Keratinocyte (primary cell): ENCODE measurements at places on chromosomes 7 and 10.

- DNase-seq: no peak
Observed at GRCh38 chr7:43372676-43373355, 210.1 kb upstream of the STK17A start.

DNA sequence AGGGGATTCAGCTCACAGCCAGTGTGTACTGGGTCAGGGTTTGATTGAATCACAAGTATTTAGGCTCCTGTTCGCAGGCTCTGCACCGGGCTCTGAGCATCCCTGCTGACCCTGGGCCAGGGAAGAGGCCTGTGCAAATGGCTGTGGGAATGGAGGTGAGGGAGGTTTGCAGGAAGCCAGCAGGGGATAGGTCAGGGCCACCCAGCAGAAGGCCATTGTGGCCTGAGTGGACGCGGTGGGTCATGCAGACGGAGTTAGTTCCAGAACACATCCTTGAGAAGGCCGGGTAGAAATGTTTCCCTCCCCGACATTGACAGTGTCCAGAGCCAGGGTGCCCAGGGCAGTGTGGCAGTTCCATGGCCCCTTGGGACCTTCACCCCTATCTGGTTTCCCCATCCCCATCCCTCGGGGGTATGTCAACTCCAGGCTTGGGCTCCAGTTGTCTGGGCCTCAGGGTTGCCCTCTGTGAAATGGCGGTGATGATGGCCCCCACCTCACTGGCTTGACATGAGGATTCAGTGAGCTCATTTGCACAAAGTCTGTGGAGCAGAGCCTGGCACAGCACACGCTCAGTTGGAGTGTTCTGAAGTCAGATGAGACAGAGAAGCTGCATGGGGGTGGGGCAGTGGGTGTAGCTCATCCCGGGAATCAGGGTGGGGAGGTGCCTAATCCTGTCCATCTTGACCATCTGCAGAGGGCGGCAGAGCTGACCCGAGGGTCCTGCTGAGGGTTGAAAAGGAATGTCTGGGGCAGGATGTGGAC, 107.6 kb downstream of the ADCY1 start:
- no peak for DNase-seq

DNA sequence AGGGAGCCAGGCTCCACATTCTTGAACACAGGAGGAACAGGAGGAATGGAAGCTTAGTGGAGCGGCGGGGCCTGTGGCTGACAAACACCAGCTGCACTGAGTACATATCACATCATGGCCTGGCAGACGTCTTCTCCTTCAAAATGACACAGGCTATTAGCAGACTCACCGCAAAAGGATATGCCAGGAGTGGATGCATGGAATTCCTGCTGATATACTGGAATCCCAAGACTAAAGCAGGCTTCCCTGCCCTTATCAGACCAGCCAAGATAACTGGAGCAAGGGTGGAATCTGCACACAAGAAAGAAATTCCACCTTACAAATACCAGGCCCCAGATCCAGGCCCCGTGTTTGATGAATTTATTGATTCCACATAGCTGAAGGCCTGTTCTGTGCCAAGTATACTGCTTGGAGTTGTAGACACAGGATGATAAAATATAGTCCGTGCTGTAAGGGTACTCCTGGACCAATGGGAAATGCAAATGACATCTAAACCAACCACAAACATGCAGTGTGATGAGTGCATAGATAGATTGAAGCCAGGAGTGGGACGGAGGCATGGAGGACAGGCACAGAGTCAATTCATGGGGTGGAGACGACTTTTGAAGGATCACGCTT, 480.5 kb upstream of the ZMIZ1 start:
- DNase-seq: no peak

GRCh38 chr7:127550247-127550646, 35.1 kb downstream of the GCC1 start:
- no peak for DNase-seq

GRCh38 chr10:110052916-110053315, 45.1 kb downstream of the ADD3 start:
- DNase-seq: no peak

- DNase-seq: no peak
Observed at GRCh38 chr10:69451209-69451783, at the start of gene TSPAN15. TSPAN15 (plus strand) TSS chr10:69451465; CDS start chr10:69451595, 130 bp downstream.

DNA sequence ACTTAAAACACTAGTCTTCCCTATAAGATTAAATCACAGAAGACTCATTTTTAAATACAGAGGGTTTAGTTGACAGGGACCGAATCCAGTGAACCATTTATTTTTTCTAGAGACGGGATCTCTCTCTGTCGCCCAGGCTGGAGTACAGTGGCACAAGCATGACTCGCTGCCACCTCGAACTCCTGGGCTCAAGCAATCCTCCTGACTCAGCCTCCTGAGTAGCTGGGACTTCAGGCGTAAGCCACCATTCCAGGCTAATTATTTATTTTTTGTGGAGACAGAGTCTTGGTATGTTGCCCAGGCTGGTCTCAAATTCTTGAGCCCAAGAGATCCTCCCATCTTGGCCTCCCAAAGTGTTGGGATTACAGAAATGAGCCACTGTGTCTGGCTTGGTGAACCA, 20.9 kb upstream of the LYZL1 start:
- DNase-seq: no peak

DNA sequence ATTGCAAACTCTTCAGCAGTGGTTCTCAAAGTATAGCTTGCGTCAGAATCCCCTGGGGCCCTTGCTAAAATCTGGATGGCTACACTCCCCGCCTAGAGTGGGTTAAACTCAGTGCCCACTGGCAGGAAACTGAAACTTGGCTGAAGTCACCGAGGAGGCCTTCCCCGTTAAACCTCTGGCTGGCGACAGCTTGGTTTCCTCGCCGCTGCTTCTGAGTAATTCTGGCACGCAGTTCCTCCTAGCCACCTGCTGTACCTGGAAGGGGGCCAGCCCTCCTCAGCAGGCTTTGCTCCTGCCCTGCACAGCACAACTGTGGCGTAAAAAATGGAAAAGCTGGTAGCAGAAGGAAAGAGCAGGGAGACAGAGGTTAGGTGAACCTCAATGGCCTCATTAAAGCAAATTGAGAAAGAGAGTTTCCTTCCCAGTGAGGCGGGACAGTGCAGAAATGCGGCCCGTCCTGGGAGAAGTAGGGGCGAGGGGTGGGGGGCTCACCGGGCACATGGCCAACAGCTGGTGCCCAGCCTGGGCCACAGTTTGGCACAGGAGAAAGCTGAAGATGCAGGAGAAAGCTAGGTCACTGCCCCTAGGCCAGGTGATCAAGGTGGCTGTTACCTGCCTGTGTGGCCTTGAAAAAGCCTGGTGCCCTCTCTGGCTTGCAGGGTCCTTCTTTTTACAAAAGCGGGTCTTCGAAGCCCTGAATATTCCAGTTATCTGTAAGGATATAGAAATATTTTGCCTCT, 46.6 kb downstream of the ALOX5 start:
- no peak for DNase-seq

GRCh38 chr10:97134110-97134509, 51.6 kb downstream of the SLIT1 start:
- no peak for DNase-seq

GRCh38 chr7:12357508-12357907, 46.2 kb downstream of the VWDE start:
- no peak for DNase-seq

GRCh38 chr7:131293018-131293417, 34.7 kb upstream of the MKLN1 start:
- DNase-seq: no peak

DNA sequence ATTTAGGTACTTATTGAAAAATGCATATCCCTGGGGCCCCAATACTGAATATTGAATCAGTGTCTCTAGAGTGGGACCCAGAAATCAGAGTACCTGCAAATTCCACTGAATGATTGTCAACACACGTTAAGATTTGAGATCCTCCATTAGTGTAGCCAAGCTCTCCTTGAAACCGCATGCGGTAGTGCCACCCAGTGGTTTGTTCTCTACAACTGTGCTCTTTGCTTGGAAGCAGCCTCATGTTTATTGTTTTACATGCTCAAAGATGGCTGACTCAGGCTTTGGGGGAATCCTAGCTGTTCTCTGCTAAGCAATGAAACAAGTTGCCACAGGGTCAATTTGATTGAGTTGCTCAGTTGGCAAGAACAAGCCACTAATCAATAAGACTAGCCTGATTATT, 340.2 kb upstream of the CELF2 start:
- DNase-seq: no peak

GRCh38 chr7:47647181-47647917, 65.4 kb upstream of the TNS3 start:
- no peak for DNase-seq

GRCh38 chr7:17952387-17952786, 12.1 kb upstream of the SNX13 start:
- DNase-seq: no peak

GRCh38 chr10:11986593-11987216, 55.9 kb downstream of the UPF2 start:
- no peak for DNase-seq

- DNase-seq: no peak
Observed at GRCh38 chr10:29482591-29483431, 152.0 kb downstream of the SVIL start.

- DNase-seq: no peak
Observed at GRCh38 chr7:108634036-108634435, 64.4 kb downstream of the DNAJB9 start.

GRCh38 chr7:424961-425793, 94.5 kb downstream of the PDGFA start:
- no peak for DNase-seq

- DNase-seq: no peak
Observed at GRCh38 chr10:359093-359492, 223.8 kb downstream of the ZMYND11 start.

- peak; percentile 78 for DNase-seq
Observed at GRCh38 chr10:23338155-23338828, 6.3 kb downstream of the C10orf67 start.

DNA sequence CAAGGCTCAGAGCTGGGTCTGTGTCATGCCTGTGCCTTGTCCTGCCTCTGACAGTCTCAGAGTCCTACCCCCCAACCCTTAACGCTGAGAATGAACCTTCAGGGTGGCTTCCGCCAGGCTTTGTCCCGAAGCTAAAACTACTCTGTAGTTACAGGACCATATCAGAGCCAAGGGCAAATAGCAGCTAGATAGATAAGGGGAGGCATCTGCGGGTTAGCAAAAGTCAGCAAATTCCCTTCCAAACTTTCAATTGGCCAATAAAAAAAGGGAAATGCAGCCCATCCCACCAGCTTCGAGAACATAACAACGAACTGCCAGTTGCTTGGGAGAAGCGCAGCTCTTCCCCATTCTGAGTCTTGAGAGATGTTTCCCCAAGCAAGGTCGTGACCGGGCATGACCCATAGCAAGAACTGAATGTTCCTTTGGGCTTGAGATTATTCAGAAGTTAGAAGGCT, 17.7 kb downstream of the CCL24 start:
- DNase-seq: no peak

- no peak for DNase-seq
Observed at GRCh38 chr7:92835261-92835850, 1.0 kb downstream of the CDK6 start.

DNA sequence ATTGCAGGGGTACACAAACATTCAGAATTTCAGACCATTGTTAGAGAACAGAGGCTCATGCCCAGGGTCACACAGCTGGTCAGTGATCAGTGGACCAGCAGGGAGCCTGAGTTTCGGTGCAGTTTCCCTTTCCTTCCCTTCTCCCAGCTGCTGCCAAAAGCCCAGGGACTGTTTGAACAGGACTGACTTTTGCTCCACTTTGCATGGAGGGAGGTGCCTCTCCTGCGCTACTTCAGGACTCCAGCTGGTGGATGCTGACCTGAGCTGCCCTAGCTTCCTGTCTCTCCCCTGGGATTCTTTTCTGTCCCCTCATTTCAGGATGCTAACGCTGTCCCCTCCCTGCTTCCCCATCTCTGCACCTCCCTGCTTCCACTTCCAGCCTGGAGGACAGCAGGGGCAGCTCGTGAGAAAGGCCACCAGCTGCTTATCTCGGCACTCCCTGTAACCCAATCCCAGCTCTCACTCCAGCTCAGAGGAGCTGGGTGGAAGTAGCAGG, 14.5 kb downstream of the SH2D4B start:
- no peak for DNase-seq

- no peak for DNase-seq
Observed at GRCh38 chr10:93697207-93697606, 5.2 kb downstream of the FRA10AC1 start.

GRCh38 chr10:65861249-65861648, 1064.6 kb upstream of the LRRTM3 start:
- peak; percentile 4 for DNase-seq

DNA sequence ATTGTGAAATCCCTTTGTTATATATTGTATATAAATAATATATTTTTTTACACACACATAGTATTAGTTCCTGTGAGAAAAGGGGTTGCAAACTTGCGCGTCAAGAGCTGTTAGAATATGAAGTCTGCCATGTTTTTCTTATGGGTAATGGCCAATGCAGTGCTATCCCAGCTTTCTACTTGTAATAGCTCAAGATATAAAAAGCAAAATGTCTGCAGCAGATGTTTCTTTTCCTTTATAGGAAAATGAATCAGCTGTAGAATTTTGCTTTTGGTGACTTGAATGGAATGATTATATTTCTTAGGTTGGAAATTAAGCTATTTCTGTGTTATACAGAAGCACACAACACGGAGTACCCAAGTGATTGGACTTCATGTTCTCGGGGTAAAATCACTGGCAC, 53.3 kb upstream of the TMEM236 start:
- no peak for DNase-seq
